ENCODE measurements at places on chromosomes 11 and 22.
A peak's percentile ranks its signal among the peaks of the same experiment; 100 is the strongest.

DNA sequence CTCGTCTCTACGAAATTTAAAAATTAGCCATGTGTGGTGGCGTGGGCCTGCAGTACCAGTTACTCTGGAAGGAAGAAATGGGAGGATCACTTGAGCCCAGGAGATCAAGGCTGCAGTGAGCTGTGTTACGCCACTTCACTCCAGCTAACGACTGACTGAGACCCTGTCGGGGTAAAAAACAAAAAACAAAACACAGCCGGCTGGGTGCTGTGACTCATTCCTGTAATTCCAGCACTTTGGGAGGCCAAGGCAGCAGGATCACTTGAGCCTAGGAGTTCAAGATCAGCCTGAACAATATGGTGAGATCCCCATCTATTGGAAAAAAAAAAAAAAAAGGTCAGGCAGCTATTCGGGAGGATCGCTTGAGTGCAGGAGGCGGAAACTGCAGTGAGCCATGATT is 2.4 kb downstream of the PAFAH1B2 start:
- no peak for DNase-seq

DNA sequence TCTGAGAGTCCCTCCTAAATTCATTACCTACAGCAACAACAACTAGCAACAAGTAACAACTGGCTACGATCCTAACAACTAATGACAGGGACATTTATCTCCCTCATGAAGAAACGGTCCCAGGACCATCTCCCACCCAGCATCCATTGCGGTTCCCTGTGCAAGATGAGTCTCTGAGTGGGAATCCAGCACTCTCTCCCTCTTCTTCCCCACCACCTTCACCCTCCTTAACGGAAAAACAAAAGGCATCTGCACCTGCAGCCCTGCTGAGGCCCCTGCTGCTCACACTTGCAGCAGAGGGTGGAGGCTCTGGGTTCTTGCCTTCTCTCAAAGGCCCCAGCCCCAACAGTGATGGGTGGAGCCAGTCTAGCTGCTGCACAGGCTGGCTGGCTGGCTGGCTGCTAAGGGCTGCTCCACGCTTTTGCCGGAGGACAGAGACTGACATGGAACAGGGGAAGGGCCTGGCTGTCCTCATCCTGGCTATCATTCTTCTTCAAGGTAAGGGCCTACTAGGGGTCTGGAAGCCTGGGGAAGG is at the start of gene CD3G:
Gene CD3G, plus strand, starts transcription at position 364 of the 535 bp plus-strand sequence. Its CDS starts 80 bp downstream, at position 444.
- no peak for DNase-seq

DNA sequence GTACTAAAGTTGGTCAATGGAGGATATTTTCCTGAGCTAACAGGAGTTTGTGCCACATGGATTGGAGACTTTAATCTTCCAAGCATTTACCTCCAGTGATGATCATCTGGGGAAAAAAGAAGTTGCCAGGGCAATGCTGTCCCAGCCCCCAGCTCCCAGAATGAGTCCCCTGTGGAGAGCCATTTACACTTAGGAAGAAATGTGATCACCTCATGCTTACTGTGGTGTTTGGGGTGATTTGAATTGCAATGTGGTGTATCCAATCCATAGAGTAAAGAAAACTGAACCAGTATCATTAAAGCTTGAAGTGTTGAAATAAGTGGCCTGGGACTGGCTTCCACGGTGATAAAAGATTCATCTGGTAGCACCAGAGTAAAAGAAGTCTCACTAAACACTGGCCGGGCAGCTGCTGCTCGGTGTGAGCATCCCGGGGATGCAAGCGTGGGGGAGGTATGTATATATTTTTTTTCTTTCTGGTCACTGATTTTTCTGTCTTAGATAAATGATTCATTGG is 117.2 kb upstream of the NTM start:
- no peak for DNase-seq

- DNase-seq = no peak
Observed at GRCh38 chr22:32996276-32996675, 61.9 kb downstream of the SYN3 start.

GRCh38 chr11:57248780-57249383 is 11.8 kb upstream of the APLNR start:
- DNase-seq = peak; percentile 33

- no peak for DNase-seq
Observed at GRCh38 chr11:77085652-77086051, 17.0 kb upstream of the OMP start.

DNA sequence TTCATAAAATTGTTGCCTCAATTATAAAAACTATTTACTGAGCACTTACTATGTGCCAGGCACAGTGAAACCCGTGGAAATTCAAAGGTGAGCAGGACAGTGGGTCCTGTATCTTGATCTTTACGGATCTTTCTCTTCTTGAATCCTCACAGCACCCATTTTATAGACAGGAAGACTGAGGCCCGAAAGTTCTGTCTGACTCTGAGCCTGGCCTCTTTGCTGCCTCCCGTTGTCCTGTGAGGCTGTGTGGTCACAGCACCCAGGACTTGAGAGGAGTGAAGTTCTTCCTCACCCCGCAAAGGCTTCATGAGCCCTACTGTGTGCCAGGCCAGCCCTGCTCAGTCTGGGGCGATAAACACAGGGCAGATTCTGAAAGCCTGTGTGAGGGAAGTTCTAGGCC is 13.4 kb upstream of the MN1 start:
- DNase-seq = no peak

- DNase-seq = no peak
Observed at GRCh38 chr11:122673701-122674100, 18.2 kb downstream of the UBASH3B start.

- DNase-seq = no peak
Observed at GRCh38 chr22:19793661-19794310, 33.2 kb downstream of the TBX1 start.

- peak; percentile 68 for DNase-seq
Observed at GRCh38 chr11:119671051-119671450, 57.9 kb downstream of the NECTIN1 start.

- DNase-seq = no peak
Observed at GRCh38 chr11:128734103-128734831, 40.4 kb downstream of the FLI1 start.

- peak; percentile 7 for DNase-seq
Observed at GRCh38 chr22:28021998-28022660, 103.1 kb upstream of the PITPNB start.

DNA sequence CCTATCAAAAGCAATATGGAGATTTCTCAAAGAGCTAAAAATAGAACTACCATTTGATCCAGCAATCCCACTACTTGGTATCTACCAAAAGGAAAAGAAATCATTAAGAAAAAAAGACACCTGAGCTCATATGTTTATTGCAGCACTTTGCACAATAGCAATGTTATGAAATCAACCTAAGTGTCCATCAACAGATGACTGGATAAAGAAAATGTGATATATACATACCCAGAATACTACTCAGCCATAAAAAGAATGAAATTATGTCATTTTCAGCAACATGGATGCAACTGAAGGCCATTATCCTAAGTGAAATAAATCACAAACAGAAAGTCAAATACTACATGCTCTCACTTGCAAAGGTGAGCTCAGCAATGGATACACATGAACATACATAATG is 1565.5 kb upstream of the RAG2 start:
- no peak for DNase-seq

DNA sequence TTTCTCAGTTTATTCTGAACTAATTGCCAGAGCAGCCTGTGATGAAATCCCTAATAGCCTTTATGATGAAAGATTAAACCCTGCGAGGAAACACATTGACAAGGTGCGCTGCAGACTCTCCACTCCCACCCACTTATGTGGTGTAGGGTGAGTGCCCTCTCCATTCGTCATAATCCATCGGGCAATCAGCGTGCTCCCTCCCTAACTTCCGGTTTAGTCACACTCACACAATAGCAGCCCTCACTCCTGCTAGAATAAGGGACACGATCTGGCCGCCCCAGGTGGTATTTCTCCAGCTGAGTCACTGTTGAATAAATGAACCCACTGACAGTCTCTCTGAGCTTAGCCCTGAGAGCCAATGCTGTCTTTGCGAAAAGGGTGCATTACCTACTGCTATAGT is 188.3 kb downstream of the OPCML start:
- DNase-seq = no peak

Measured in body of pancreas (tissue), 4 donors.